SK-N-MC (cell line): ENCODE measurements at places on chromosomes 5 and 9.

DNA sequence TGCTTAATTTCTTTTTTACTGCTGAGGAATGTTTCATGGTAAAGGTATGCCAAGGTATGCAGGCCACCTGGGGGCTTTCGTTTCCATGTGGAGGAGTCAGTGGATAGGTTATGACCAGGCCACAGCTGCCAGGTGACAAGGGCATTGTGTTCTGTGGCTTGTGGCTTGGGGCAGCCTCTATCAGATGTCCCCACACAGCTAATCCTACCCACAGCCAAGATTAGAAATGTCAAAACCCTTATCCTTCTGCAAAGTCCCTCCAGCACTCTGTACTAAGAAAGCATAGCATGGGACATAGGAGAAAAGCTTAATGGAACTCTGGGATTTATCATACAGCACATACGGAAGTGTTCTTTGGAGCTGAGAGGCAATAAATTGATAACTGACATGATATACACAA lies 171.2 kb upstream of the S1PR3 start:
- no peak for DNase-seq

- DNase-seq = no peak
Measured at GRCh38 chr9:98927724-98928123, 16.0 kb upstream of the COL15A1 start.

DNA sequence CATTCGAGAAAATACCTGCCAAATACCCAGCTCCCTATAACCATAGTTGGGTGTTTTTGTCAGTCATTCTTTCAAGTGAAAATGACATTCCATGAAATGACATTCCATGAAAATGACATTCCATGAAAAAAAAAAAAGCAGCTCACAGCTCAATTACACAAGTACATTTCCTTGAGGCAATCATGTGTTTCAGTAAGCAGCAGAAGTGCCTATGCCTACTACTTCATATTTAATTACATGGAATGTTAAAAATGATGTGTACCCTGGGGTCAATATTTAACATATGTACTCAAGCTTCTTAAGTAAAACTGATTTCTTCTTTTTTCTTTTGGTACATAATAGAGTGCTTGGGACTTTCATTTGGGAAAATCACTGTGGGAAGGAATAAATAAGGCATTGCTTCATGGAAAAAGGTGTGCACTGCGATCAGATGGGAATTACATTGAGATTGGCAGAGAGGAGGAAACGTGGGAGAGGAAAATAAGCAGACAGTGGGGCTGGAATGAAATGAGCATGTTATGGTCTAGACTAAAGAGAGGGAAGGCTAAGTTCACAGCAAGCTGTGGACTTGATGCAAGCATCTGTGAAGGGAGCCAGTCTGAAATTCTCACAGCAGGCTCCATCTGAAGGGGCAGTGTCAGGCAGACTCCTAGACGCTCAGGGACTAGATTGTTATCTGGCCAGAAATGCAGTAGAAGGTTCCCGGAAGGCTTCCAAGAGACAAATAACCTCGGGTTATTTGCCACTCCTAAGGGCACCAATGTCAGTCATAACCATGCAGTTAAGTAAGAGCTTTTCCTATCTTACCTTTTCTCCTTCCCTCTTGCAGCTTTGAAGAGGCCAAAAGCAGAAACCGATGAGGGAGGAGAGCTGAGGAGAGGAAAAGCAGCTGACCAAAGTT lies 15.2 kb upstream of the SPATA9 start:
- peak; percentile 75 for DNase-seq

GRCh38 chr9:92507496-92507895 lies 25.2 kb upstream of the ASPN start:
- DNase-seq = no peak

DNA sequence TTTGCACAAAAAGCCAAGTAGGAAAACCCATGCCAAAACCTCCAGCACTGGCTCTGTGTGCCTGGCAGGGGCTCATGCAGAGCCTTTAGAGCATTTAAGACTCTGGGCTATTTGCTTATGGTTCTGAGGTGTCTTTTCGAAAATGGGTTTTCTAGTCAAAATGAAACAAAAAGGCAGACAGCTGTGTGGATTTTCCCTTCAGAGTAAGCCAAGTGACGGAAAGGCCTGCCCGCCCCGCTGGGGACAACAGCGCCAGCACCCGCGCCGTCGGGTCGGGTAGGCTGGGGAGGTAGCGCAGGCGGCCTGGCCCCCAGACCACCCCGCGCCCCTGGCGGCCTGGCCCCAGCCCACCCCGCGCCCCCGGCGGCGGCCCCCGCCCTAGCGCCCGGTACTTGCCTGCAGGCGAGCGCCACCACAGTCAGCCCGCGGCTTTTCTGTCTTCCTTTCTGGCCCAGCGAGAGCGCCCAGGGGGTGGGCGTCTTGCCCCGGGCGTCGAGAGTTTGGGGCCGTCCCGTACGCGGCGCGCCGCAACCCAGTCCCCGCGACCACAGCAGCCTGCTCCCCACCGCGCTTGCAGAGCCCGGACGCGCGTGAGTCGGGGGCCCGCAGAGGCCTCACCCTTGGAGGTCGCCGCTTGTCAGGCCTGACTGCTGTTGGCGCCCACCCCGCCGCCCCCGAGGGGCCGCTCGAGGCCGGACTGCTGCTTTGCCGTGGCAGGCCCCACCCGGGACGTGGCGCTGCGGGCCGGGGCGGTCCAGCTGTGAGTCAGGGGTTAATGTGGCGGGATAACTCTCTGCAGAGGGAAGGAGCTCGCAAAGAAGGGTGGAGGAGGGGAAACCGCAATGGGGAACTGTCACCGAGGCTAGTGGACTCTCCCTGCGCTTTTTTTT lies at the start of gene TICAM2:
TSS of gene TICAM2 (minus strand) at position 779 of the 890 bp plus-strand sequence. CDS start 21,223 bp downstream, outside the sequence.
- DNase-seq = no peak

- no peak for DNase-seq
Measured at GRCh38 chr5:168879929-168880328, 300.8 kb upstream of the PANK3 start.

DNA sequence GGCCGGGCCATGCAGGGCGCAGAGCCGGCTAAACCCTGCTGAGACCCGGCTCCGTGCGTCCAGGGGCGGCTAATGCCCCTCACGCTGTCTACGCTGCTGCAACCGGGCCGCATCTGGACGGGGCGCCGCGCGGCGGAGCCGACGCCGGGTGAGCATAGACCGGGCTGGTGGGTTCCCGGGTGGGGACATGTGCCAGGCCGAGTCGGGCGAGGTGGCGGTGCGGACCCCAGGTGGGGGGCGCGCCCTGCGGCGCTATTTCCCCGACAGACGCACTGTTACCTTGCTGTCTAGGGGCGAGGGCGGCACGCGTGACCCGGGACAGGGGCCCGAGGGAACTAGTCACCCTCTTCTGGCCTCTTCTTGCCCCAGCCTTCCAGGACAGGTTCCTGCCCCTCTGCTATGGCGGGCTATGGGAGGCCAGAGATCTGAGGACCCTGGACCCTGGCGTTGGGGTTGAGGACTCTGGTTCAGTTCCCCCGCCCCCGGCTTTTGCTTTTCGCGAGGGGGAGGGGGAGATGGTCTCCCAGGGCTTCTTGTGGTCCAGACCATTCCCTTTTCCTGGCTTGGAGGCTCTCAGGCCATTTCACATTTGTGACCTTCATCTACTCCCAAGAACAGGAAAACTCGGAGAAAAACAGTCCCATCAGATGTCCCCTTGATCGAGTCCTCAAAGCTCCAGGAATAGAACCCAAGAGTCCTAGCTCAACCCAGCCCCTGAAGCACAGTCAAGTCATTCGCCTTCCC lies 536 bp downstream of the SLC27A4 start:
- DNase-seq = no peak

- DNase-seq = no peak
Measured at GRCh38 chr9:35842795-35843194, 13.8 kb downstream of the TMEM8B start.

DNA sequence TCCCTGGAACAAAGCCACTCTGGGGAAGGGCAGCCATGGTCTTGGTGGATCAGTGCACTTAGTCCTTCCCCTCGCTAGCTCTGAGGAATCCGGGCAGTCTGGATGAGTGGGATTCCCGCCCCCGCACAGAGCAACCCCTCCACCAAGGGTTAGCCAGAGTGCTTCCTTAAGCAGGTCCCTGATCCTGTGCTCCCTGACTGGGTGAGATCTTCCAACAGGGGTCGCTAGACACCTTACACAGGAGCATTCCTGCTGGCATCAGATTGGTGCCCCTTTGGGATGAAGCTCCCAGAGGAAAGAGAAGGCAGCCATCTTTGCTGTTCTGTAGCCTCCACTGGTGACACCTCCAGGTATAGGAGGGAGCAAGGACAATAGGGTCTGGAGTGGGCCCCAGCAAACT lies 228.8 kb downstream of the AP3B1 start:
- no peak for DNase-seq

GRCh38 chr9:1013021-1013420 lies 36.6 kb downstream of the DMRT3 start:
- DNase-seq = no peak

DNA sequence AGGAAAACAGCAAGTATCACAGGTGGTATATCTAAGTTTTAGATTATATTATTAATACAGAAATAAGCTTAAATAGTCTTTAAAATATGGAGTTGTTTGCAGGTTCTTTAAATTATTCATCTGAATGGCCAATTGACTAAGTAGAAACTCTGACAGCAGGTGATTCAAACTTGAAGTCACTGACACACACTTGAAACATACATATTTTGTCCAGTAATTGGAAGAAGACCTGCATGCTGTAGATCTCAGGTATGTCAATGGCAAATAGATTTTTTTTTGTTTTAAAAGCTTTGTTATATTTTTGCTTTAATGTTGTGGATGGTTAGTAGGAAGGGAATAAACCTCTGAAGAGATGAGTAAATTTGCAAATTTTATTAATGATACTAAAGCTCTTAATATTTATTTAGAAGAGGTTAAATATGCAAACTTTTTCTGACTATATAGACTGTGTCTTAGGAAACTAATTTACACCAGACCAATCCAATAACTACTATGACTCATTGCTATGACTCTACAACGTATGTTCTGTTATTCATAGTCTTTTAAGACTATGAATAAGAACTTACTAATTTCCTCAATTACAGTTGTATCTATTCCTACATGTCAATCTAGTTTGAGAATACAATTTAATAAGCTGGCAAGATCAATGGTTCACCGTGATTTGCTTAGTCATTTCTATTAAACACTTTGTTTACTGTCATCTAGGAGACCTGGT lies 53.9 kb upstream of the RORB start:
- DNase-seq = no peak

DNA sequence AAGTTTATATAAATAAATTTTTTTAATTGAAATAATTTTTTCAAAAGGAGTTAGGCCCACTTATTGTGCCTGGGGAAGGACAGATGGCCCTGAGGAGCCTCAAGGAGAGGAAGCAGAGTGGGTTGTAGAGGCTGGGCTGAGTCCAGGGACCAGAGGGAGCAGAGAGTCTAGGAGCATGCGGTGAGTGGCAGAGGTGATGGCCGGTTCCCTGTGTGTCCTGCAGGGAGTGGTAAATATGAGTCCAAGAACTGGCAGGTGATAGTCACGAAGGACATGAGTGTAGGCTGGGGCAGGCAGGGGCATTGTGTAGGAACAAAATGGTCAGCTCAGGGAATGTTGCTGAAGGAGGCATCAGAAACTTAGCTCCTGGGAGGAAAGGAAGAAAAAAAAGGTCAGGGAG lies 8.3 kb upstream of the BTNL9 start:
- no peak for DNase-seq

DNA sequence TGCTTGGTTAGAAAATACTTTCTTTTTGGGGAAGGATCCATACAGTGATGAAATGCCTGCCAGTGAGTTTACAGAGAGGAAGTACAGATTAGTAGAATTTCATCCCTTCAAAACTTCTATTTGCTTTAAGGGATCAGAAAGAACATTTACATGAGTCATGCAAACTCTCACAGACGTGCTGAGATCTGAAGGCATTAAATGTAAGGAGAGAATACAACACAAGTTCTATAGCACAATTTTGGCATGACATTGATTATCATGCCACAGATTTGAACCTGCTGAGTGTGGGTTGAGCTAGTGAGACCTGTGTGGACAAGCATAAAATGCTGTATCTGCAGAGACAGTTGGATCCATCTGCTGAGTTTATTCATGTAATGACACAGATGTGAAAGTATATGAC lies 613.6 kb upstream of the SEMA6A start:
- no peak for DNase-seq

- DNase-seq = no peak
Measured at GRCh38 chr9:107982001-107982400, 492.4 kb upstream of the KLF4 start.

DNA sequence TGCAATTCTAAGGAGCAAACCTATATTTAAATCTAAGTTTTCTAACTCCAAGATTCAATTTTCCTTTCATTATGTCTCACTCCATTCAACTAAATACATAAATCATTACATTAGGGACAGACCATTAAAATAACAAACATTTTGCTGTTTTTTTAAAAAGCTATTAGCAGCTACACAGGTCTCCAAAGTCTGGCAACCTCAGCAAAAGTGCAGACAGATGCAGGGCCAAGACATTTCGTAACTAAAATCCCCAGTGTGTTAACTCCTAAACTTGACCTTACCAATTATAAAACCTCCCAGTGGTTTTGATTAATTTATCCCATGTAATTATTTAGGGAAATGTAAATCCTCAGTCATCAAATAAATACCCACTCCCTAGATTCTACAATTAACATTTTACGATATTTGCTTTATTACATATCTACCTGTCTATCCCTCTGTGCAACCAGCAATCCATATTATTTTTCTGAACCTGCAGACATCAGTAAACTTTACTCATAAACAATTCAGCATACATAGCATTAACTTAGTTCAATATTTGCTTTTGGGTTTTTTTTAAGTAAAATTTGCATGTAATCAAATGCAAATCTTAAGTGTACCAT lies 64.7 kb downstream of the RGS7BP start:
- no peak for DNase-seq

DNA sequence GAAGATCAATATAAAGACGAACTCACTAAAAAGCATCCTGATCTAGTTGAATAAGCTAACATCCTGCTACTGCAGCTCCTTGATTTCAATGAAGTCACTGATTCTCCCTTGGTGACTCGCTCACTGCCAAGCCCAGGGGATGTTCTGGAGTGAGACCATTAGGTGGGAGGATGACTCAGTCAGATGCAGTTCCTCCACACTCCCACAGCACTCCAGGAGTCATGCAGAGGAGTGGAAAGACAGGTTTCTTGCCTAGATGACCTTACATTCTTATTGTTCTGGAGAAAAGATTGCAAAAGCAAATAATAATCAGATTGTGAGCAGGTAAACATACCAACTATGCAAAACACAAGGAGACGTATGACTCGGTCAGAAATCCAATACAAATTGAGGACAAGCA lies 15.3 kb downstream of the GCNT4 start:
- DNase-seq = no peak

DNA sequence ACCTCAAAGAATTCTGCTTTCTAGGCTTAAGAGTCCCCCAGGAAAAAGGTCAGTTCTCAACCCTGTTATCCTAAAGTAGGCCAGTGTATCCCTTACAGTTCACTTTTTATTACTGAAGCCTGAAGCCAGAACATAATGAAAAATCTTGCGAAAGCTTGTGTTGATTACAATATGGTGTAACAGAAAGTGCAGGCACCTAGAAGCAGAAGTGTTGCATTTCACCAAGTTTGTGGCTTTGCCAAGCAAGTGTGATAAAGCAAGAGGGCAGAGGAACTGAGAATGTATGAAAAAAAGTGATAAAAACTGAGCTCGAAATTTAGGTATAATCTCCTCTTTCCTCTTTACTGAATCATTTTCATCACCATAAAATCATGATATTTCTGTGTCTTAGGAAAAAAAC lies 26.2 kb downstream of the AGTPBP1 start:
- DNase-seq = no peak

- no peak for DNase-seq
Measured at GRCh38 chr5:38994324-38994927, 79.8 kb downstream of the RICTOR start.

- DNase-seq = no peak
Measured at GRCh38 chr5:61737964-61738340, 405.9 kb downstream of the ZSWIM6 start.

- DNase-seq = no peak
Measured at GRCh38 chr5:145551714-145552113, 283.4 kb downstream of the PRELID2 start.
